Chondrocyte (in vitro differentiated cells): ENCODE measurements at places on chromosomes 1 and 21. TPM values are rescaled to one million over a fixed set of nuclear protein-coding genes. Genes with fewer than 3 reads are reported as not detected.
A peak's percentile ranks its signal among the peaks of the same experiment; 100 is the strongest.

- DNase-seq, result no peak
Observed at GRCh38 chr1:165600793-165601192, 30.2 kb upstream of the MGST3 start.

The KRTAP13-3 gene
- not detected in 3 replicates for total RNA-seq

- no peak for DNase-seq
Observed at GRCh38 chr1:65164633-65165032, 16.6 kb downstream of the AK4 start.

DNA sequence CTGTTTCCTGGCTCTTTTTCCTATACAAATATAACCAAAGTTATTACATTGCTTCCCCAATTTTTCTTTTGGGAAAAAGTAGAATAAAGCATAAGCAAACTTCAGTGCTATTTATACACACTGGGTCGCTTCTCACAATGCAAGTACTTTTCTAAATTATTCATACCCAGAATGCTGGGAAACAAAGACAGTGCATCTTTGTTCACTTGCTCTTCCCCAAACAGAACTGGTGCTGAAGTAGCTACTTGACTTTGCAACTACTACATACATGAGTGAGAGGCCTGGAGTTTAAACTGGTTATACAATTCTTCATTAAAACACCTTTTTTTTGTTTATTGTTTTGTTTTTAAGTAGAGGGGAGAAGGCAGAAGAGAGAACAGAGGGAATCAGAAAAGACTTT lies 40.2 kb downstream of the STX6 start:
- DNase-seq, result no peak

DNA sequence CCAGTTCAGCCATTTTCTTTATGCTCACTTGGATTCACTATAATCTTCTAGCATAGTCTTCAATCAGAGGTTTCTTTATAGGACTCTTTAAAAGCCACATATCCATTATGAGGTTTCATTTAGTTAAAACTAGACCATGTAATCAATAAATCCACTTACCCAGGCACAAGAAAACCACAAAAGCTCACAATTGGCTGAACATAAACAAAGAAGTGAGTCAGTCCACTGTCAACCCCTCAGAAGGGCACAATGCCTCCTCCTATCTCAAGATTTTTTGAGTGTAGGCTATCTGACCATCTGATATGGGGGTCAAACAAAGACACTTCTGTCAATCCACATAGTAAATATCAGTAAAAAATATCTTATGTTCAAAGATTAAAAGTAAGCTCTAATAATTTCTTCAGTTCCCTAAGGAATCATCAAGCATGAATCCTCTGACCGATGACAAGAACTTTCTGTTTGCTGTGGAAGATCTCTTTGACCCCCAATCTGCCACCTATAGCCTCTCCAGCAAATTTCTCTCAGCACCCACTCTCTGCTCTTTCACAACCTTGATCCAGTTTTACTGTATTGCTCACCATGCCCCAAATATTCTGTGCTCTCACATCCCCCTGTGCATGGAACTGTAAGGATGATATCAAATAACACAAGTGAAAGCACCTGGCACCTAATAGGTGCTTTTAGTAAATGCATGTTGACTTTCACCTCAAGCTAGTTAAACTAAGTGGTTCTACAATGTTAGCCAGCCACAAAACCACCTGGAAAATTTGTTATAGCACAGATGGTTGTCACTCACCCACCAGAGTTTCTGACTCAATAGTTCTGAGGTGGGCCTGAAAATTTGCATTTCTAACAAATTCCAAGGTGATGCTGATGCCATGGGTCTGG lies 16.7 kb downstream of the RAB3B start:
- DNase-seq, result no peak

The DEDD gene
- total RNA-seq, result 34.7 to 38.3 TPM (median 36.7 TPM) in 3 replicates

The CAMK2N1 gene
- 8.7 to 13.2 TPM (median 12.9 TPM) in 3 replicates for total RNA-seq

GRCh38 chr1:108560189-108560873 lies 431 bp downstream of the EEIG2 start:
- DNase-seq, result peak; percentile 88

DNA sequence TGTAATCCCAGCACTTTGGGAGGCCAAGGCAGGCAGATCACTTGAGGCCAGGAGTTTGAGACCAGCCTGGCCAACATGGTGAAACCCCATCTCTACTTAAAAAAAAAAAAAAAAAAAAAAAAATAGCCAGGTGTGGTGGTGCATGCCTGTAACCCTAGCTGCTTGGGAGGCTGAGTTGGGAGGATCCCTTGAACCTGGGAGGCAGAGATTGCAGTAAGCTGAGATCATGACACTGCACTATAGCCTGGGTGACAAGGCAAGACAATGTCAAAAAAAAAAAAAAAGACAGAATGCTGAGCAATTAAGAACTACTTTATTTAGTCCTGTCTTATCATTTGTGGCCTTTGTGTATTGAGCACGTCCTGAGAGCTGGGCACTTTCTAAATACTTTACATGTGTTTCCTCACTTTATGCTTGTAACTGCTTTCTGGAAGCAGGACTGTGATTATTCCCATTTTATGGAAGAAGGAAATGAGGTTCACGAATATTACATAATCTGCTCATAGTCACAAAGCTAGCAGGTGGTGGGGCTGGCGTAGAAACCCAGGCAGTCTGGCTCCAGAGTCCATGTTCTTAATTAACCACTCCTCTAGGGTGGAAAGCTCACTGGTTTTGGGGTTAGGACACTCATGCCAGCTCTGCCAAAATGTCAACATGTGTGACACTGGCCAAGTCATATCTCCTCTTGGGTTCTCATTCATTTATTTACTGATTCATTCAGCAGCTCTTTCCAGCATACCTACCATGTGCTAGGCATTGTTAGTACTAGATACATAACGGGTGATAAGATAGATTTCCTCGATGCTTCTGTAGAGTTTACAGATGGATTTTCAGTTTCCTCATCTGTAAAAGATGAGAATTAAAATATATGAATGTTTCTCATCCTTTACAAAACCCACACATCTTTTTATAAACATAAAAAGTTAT lies 57.7 kb downstream of the DDR2 start:
- no peak for DNase-seq

DNA sequence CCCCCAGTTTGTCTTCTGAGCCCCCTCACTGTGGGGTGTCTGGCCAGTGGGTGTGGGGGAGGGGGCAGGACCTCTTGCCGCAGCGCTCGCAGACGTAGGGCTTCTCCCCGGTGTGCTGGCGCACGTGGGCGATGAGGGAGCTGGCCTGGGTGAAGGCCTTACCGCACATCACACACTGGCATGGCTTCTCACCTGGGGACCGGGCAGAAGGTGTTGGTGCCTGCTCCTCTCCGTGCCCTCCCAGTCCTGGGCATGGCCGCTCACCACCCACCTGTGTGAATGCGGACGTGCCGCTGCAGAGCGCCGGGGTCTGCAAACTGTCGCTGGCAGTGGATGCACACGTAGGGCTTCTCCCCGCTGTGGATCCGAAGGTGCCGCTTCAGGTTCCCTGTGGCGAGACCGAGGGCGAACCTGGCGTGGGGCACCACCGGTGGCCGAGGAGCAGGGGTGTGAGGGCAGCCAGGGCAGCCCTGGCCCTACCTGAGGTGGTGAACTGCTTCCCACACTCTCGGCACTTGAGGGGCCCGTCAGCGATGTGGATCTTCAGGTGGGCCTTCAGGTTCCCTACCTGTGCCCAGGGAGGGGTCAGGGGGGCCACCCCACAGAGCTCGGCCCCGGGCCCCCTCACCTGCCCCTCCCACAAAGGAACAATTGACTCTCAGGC lies 32.4 kb downstream of the ZBTB17 start:
- peak; percentile 91 for DNase-seq

DNA sequence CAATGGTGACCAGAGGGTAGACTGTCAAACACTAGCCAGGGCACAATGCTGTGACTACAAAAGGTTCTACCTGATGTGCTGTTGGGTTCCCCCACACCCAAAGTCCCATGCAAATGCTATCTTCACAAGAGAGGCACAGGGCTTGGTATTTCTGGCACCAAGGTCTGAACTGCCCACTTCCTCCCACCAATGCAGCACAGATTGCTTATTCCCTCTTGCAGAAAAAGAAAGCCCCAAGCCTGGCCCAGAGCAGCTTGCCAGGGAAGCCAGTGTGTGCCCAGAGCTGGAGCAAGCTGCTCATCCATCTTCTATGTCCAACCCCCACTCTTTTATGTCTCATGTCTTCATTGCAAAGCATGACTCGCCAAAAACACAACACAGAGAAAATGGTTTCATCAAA lies 149.4 kb upstream of the CAMK1G start:
- no peak for DNase-seq

DNA sequence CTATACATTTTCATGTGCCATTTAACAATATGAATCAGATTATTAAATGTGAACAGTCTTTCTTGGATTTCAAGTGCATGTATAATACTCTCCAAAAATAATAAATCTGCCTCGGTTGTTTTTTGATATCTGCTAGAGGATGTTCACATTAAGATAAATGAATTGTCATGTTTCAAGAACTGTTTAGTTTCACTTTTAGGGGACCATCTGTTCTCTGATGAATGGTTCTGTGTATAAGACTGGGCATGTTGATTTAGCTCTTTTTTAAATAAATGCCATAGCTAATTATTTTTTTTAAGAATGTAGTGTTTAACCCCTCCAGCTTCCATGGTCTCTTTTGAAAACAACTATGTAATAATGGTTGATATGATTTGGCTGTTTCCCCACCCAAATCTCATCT lies 1245.1 kb upstream of the ADGRL4 start:
- no peak for DNase-seq

DNA sequence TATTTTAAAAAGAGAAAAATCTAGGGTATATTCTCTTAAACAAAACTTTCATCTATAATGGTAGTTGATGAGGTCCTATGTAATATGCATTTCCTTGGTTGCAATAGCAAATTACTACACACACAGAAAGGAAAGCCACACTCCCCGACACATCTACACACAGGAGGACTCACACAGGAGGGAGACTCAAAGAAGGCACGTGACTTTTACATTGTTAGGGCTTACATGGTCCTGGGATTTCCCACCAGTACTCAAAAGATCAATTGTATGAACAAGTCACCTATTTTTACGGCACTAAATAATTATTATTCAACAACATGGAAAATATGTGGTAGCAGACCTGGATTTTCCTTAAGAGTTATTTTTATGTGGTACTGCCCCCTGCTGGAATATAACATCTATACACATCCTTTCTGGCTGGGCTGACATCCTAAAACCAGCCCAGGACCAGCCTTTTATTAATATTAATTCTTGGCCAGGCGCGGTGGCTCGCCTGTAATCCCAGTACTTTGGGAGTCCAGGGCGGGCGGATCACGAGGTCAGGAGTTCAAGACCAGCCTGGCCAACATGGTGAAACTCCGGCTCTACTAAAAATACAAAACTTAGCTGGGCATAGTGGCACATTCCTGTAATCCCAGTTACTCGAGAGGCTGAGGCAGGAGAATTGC lies 33.9 kb upstream of the LGALS8 start:
- no peak for DNase-seq

DNA sequence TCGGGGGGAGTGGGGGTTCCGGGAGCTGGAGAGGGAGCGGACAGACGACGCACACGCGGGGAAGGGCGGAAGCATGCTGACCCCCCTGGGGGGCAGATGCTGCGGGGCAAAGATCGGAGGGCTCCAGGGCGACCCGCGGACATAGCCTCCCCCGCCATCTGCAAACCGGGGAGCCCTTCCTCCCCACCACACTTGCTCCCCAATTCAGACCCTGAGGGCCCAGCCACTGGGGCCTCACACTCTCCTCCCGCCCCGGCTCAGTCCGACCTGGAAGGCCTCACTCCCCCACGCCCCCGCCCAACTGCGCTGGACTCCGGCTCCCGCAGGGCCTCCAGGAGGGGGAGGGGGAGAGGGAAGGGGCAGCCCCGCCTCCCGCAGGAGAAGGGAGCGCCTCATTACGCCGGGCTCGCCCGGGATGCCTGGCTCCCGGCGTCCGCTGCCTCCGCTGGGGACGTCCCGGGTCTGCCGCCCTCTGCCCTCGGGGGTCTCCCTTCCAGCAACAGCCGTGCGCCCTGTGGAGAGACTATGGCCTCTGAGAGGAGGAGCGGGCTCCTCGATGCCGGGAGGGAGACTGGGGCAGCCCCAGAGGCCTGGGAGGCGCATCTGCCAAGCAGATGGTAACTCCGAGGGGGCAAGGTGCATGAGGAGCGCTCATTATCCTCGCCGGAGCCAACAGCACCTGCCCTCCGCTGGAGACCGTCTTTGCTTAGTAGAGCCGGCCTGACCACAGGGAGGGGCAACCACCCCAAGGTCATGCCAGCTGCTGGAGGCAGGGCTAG lies 636 bp upstream of the CAMK2N1 start:
- DNase-seq, result no peak
